Stimulated activated naive B cell treated with anti-CD40 and anti-IgM and Interleukin-4, amounts not matched to agents 10 μg/mL and 1 μg/mL and 100 μg/mL, for 72 hours (primary cell): ENCODE measurements at places on chromosomes 1 and 21.

- H3K27ac ChIP-seq, result no peak overlapping the region
- H3K4me1 ChIP-seq, result peaks cover 2% of the 10 kb centered on the region
- H3K27me3 ChIP-seq, result peaks cover 40% of the 10 kb centered on the region
- DNase-seq, result no peak
These were observed 85.7 kb upstream of the ABCD3 start for GRCh38 chr1:94332516-94332915.

DNA sequence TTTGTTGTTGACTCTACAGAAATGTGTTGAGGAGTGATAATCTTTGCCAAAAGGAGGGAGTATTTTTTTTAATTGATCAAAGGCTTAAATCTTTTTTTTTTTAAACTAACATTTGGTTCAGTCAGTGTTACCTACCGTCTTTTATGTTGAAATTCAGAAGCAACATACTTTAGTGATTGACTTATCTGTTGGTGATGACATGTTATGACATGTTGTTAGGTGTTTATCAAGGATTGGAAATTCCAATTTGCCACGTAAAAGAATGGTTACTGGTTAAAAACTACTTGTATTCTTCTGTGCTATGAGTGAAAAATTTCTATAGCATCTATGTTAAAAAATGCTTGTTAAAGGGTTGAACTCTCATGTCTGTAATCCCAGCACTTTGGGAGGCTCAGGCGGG is 61.2 kb downstream of the DNM3 start:
- no peaks in the 10 kb centered on the region for H3K36me3 ChIP-seq
- no peak overlapping the region for H3K27ac ChIP-seq
- no peak for DNase-seq
- no peaks in the 10 kb centered on the region for H3K4me1 ChIP-seq
- H3K4me3 ChIP-seq, result no peak overlapping the region

DNA sequence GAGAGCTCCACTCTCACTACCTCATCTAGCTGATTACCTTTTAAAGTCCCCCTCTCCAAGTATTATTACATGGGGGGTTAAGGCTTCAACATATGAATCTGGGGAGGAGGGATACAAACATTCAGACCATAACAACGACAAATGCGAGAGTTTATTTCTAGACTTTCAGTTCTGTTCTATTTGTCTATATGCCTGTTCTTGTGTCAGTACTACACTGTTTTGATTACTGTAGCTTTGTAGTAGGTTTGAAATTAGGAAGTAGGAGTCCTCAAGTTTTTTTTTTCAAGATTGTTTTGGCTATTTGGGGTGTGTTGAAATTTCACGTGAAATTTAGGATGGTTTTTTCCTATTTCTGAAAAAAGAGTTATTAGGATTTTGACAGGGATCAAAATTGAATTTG is 16.3 kb downstream of the ZMYM4 start:
- no peaks in the 10 kb centered on the region for H3K27me3 ChIP-seq
- DNase-seq, result no peak
- no peak overlapping the region for H3K4me3 ChIP-seq
- H3K36me3 ChIP-seq, result peaks cover 48% of the 10 kb centered on the region
- peaks cover 19% of the 10 kb centered on the region for H3K4me1 ChIP-seq

DNA sequence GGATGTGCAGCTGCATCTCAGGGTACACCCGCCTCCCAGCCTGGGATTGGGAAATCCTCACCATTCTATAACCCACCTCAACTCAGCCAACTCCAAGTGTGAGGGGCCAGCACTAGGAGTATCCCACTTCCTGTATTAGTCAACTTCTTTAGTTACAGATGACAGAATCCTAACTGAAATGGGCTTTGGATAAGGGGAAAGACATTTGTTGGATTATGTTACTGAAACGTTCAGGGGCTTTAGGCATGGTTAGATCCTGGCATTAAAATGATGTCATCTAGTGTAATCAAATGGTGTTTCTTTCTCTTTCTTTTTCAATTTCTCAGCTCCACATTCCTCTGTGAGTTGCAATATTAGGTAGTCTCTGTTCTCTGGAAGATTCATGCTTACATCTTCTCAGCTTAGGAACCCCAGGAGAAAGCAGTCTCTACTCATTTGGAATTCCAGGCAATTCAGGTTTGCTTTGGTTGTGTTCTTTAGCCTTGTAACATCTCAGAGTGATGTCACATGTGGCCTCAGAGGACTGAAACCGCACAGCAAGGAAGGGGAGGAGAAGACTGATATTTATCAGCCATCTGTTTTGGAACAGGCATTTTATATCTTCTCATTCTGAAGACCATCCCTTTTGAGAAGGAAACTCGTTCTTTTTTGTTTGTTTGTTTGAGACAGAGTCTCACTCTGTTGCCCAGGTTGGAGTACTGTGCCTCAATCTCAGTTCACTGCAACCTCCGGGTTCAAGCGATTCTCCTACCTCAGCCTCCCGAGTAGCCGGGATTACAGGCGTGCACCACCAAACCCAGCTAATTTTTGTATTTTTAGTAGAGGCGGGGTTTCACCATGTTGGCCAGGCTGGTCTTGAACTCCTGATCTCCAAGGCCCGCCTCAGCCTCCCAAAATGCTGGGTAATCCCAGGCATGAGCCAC is 18.9 kb upstream of the TMEM54 start:
- no peaks in the 10 kb centered on the region for H3K36me3 ChIP-seq
- no peak overlapping the region for H3K27ac ChIP-seq
- peaks cover 11% of the 10 kb centered on the region for H3K4me1 ChIP-seq

DNA sequence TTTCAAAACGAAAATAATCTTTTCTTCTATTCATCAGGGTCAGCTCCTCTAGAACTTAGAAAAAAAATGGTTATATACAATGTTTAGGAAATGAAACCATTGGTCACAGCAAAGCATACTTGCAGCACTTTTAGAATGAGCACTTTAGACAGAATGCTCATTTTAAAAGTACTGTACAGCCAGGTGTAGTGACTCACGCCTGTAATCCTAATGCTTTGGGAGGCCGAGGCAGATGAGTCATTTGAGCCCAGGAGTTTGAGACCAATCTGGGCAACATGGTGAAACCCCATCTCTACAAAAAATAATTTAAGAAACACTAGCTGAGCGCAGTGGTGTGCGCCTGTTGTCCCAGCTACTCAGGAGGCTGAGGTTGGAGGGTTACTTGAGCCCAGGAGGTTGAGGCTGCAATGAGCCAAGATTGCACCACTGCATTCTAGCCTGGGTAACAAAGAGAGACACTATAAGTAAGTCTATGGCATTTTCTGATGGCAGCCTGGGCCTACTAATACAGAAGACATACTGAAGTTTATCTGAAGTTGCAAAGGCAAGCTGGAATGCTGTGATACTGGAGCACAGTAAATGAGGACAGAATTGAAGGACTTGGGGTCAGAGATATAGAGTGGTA is 48.9 kb upstream of the ZNF326 start:
- no peaks in the 10 kb centered on the region for H3K36me3 ChIP-seq
- H3K27ac ChIP-seq, result no peak overlapping the region
- H3K4me1 ChIP-seq, result peaks cover 25% of the 10 kb centered on the region
- H3K27me3 ChIP-seq, result no peaks in the 10 kb centered on the region

- no peak overlapping the region for H3K27ac ChIP-seq
- no peaks in the 10 kb centered on the region for H3K36me3 ChIP-seq
- no peak for DNase-seq
- peaks cover 13% of the 10 kb centered on the region for H3K27me3 ChIP-seq
- peaks cover 2% of the 10 kb centered on the region for H3K4me1 ChIP-seq
These were observed 155.7 kb upstream of the BEND5 start for GRCh38 chr1:48932366-48932765.

GRCh38 chr1:245652660-245653427 is 498.1 kb downstream of the KIF26B start:
- no peak overlapping the region for H3K4me3 ChIP-seq
- H3K27ac ChIP-seq, result no peak overlapping the region
- H3K4me1 ChIP-seq, result peaks cover 4% of the 10 kb centered on the region
- H3K27me3 ChIP-seq, result peaks cover 9% of the 10 kb centered on the region
- DNase-seq, result no peak
- peaks cover 31% of the 10 kb centered on the region for H3K36me3 ChIP-seq

DNA sequence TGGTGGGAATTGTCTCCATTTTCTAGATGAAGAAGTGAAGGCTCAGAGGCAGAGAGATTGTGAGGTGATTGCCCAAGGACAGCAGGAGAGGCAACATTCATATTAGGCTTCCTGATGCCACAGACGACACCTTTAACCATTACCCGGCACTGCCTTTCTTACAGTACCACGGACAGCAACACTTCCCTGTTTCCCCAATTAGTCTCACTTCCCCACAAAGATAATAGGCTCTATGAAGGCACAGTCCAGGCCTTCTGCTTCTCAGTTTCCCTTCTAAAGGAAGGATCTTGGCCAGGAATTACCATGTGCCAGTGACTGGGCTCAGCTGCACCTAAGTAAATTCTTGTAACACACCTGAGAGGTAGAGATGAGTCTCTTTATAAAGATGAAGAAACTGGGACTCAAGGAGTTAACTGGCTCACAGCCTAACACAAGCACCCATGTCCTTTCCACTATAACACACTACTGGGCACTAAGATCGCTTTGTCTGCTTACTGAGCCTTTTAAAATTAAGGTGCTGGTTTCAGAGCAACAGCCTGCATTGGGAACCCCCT is 9.6 kb downstream of the IGSF9 start:
- peak overlapping the region; percentile 37 for H3K27ac ChIP-seq
- H3K36me3 ChIP-seq, result no peaks in the 10 kb centered on the region
- H3K4me1 ChIP-seq, result peaks cover 59% of the 10 kb centered on the region
- DNase-seq, result no peak
- H3K27me3 ChIP-seq, result peaks cover 3% of the 10 kb centered on the region
- peak overlapping the region; percentile 19 for H3K4me3 ChIP-seq

GRCh38 chr1:185156288-185156853 is 382 bp downstream of the TRMT1L start:
- no peak for DNase-seq
- peak overlapping the region; percentile 92 for H3K4me3 ChIP-seq
- peaks cover 35% of the 10 kb centered on the region for H3K4me1 ChIP-seq
- H3K27me3 ChIP-seq, result no peaks in the 10 kb centered on the region

DNA sequence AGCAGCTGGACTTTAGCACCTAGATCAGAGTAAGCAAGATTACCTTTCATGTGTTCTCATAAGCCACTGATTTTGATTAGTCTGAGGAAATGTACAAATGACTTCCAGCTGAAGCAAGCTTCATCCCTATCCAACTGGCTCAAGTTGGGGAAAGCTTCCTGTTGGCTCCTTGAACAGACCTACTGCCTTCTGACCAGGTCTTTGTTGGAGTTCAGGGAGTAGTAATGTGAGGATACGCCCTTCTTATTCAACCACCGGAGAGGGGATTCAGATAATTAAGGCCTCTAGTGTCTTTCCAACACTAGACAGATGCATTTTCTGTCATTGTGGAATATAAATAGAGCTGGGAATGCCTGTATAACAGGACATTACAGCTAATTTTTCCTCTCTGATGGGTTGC is 268.9 kb downstream of the TGFB2 start:
- no peaks in the 10 kb centered on the region for H3K27me3 ChIP-seq
- no peaks in the 10 kb centered on the region for H3K36me3 ChIP-seq
- no peaks in the 10 kb centered on the region for H3K4me1 ChIP-seq
- no peak overlapping the region for H3K27ac ChIP-seq
- no peak overlapping the region for H3K4me3 ChIP-seq
- no peak for DNase-seq

DNA sequence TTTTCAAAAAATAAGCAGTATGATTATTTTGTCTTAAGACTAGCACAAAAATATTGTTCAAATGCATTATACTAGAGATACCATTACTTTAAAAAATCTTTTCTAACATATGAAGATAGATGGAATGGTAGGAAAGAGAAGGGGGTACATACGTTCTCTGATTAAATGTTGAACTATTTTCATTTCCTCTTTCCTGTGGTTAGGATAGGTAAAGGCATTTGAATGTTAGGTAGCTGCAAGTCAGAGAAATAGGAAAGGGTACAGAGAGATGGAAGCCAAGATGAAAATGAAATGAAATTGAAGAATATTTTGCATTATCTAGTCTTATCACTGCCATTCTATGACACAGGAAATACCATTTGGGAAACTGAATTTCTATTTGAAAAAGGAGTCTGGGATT is 28.3 kb downstream of the TLCD4 start:
- no peaks in the 10 kb centered on the region for H3K27me3 ChIP-seq
- H3K4me1 ChIP-seq, result peaks cover 10% of the 10 kb centered on the region
- H3K36me3 ChIP-seq, result no peaks in the 10 kb centered on the region
- peak overlapping the region; percentile 20 for H3K27ac ChIP-seq
- no peak for DNase-seq
- H3K4me3 ChIP-seq, result peak overlapping the region; percentile 18

GRCh38 chr1:193634470-193634869 is 448.1 kb upstream of the B3GALT2 start:
- no peak overlapping the region for H3K4me3 ChIP-seq
- no peaks in the 10 kb centered on the region for H3K36me3 ChIP-seq
- H3K27me3 ChIP-seq, result peaks cover 11% of the 10 kb centered on the region
- no peaks in the 10 kb centered on the region for H3K4me1 ChIP-seq
- no peak overlapping the region for H3K27ac ChIP-seq
- no peak for DNase-seq

DNA sequence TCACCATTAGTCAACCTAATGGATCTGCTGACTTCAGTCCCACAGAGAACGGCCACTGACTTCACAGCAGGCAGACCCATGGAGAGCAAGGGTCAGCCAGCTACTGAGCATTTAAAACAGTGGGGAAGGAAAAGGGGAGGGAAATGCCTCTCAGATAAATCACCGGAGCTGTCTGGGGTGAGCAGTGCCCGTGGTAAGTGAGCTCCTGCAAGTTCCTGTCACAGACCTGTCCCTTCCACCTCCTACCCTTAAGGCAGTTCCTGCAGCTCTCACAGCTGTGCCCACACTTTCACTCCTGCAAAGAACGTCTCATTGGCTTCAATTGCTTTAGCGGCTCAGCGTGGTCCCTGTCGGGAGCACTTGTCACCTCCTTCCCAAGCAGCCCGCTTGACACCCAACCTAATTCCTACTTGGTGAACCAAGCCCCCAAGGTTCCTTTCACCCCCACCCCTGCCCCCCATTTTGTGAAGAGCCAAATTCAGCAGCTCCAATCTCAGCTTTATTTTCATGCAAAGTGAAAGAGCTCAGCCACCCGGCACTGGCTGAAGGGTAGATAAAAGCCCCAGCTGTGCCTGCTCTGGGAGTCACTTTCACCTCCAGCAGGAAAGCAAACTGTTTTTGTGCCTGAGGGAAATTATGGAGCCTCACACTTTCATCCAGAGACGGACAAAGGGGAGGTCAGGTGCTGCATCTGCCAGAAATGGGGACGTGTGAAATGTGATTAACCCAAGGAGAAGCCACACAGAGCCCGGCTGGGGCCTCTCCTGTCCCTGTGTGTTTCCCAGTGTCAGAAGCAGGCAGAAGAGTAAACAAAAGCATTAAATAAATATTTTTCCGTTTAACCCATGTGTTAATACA is 306.2 kb downstream of the TTLL7 start:
- H3K36me3 ChIP-seq, result no peaks in the 10 kb centered on the region
- peaks cover 34% of the 10 kb centered on the region for H3K4me1 ChIP-seq
- H3K27me3 ChIP-seq, result peaks cover 46% of the 10 kb centered on the region
- peak overlapping the region; percentile 79 for H3K4me3 ChIP-seq
- H3K27ac ChIP-seq, result no peak overlapping the region

- H3K36me3 ChIP-seq, result no peaks in the 10 kb centered on the region
- no peak for DNase-seq
- peaks cover 15% of the 10 kb centered on the region for H3K4me1 ChIP-seq
- H3K27me3 ChIP-seq, result no peaks in the 10 kb centered on the region
- H3K27ac ChIP-seq, result no peak overlapping the region
These were observed 1.3 kb downstream of the SLC9C2 start for GRCh38 chr1:173601588-173601987.

GRCh38 chr1:229913489-229913888 is 153.5 kb upstream of the GALNT2 start:
- H3K27me3 ChIP-seq, result peaks cover 7% of the 10 kb centered on the region
- no peaks in the 10 kb centered on the region for H3K4me1 ChIP-seq
- no peaks in the 10 kb centered on the region for H3K36me3 ChIP-seq
- no peak overlapping the region for H3K4me3 ChIP-seq

GRCh38 chr1:203554071-203554470 is 60.1 kb downstream of the OPTC start:
- no peak overlapping the region for H3K27ac ChIP-seq
- DNase-seq, result no peak
- H3K27me3 ChIP-seq, result peaks cover 19% of the 10 kb centered on the region
- H3K36me3 ChIP-seq, result no peaks in the 10 kb centered on the region
- H3K4me3 ChIP-seq, result no peak overlapping the region
- peaks cover 11% of the 10 kb centered on the region for H3K4me1 ChIP-seq
